ENCODE measurements at places on chromosomes 1 and 21.

GRCh38 chr1:19096036-19096833 is 113.8 kb downstream of the UBR4 start:
- DNase-seq, result peak; percentile 23

DNA sequence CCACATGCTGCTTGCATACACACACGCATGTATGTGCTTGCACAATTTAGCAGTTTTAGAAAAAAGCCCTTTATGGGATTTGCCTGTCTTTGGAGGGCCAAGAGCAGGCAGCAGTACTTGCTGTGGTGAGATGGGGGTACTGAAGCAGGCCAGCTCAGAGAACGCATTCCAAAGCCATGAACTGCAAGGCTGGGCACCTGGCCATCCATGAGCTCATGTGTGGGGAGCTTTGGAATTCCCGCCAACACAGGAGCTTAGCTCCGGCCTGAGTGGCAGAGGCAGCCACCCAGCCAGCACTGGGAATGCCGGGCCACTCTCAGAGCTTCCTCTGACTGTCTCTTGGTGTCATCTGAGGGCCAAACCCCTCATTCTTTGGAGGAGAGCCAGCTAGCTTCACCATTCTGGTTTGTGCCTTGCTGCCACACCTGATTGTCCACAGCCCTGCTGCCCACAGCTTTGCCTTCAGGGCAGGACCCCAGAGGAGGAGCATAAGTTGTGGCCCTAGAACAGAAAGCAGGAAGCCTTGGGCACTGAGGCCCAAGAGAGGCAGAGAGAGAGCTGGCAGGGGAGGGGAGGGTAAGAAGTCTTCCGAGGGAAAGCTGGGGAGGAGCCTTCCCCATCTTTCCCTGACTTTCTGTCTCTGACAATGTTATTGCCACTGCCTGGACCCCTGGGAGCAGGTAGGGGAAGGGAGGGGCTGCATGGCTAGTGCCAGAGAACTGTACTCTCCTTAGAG is 92.1 kb upstream of the POU3F1 start:
- DNase-seq, result no peak

DNA sequence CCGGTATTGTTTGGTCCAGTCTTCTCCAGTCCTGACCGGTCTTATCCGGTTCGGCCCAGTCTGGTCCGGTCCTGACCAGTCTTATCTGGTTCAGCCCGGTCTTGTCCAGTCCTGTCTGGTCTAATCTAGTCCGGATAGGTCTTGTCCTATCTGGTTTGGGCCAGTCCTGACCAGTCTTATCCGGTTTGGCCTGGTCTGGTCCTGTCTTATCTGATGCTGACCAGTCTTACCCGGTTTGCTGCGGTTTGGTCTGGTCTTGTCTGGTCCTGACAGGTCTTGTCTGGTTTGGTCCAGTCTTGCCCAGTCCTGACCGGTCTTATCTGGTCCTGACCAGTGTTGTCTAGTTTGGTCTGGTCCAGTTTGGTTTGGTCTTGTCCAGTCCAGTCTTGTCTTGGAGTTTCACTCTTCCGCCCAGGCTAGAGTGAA is 30.1 kb downstream of the DHX9 start:
- no peak for DNase-seq

GRCh38 chr1:26218906-26219494 is 15.0 kb upstream of the CEP85 start:
- no peak for DNase-seq

DNA sequence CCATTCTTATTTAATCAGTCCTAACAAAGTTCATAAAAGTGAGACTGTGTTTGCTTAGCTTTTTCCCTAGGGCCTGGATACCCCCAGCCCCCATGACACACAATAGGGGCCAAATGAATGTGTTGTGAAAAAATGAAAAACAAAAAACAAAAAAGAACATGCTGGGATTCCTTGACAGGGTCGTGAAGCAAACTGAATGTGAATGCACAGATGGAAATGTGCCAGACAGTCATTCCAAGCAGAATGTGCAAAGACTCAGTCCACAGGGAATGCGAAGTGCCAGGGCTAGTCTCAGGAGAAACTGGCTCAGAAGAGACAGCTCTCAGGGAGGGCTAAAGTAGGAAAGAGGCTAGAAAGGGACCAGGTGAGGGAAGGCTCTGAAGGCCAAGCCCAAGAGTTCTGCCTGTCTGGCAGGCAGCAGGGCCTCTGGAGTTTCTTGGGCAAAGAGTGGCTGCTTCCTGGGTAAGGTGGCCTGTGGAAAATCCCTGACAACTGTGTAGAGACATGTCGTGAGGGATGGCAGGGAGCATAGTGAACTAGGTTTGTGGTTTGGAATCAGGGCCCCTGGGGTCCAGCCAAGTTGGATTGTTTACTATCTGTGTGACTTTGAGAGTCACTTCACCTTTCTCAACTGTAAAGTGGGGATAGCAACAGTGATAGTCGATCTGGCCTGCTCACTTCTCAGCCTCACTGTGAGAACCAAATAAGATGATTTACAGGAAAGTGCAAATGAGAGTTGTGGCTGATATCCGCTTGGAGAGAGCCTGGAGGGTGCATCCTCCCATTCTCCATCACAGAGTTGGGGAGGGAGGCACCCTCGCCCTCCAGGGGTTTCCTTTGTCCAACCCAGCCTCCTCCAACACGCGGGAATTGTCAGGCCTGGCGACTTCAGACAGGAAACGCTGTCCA is 1.2 kb upstream of the ADAM15 start:
- no peak for DNase-seq

GRCh38 chr21:40587736-40588346 is 259.1 kb downstream of the DSCAM start:
- no peak for DNase-seq

- DNase-seq, result no peak
These were observed at the start of gene LAPTM5 for GRCh38 chr1:30757352-30758120. LAPTM5 (minus strand) TSS chr1:30757774; CDS start chr1:30757745, 29 bp downstream.

- DNase-seq, result no peak
These were observed 53.4 kb downstream of the MACO1 start for GRCh38 chr1:25484096-25484495.

DNA sequence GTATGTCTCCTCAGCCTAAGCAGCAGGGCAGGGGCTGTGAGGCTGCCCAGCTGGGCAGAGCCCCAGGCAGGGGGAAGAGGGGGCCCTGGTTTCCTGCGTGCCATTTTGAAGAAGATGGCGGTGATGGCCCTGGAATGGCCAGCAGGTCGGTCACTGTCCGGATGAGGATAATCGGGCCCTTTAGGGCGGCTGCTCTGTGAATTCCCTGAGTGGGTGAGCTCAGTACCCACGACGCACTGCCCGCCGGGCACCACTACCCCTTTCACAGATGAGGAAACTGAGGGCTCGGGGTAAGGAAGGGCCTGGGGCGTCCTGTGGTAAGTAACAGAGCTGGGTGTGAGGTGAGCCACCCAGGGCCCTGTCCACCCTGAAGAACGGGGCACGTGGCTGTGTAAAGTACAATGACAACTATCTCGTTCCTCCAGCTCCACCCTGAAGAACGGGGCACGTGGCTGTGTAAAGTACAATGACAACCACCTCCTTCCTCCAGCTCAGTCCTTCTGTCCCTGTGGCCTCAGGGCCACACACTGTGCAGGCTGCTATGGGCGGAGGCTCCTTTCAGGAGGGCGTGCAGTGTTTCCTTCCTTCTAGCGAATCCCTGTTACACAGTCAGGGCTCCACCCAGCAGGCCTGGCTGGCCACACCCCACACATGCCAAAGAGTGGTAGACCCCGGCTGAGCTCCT is 23.2 kb downstream of the ITGB2 start:
- no peak for DNase-seq

GRCh38 chr1:36503159-36503558 is 20.4 kb upstream of the CSF3R start:
- no peak for DNase-seq

GRCh38 chr1:224528900-224529299 is 87.2 kb upstream of the CNIH3 start:
- no peak for DNase-seq

GRCh38 chr1:157831968-157832626 is 9.5 kb downstream of the CD5L start:
- DNase-seq, result no peak

DNA sequence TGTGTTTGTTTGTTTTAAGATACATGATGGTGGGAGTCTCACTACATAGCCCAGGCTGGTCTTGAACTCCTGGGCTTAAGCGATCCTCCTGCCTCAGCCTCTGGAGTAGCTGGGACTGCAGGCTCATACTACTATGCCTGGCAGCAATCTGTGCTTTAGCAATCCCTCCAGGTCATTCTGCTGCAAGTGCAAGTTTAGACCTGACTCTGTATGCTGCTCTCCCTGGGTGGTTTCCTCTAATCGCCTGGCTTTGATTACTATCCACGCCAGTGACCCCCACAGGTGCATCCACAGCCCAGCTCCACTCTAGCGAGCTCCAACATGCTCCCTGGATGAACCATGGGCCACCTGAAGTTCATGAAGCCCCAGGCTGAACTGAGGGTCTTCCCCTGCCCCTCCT is 15.5 kb upstream of the PABPC4 start:
- DNase-seq, result no peak

DNA sequence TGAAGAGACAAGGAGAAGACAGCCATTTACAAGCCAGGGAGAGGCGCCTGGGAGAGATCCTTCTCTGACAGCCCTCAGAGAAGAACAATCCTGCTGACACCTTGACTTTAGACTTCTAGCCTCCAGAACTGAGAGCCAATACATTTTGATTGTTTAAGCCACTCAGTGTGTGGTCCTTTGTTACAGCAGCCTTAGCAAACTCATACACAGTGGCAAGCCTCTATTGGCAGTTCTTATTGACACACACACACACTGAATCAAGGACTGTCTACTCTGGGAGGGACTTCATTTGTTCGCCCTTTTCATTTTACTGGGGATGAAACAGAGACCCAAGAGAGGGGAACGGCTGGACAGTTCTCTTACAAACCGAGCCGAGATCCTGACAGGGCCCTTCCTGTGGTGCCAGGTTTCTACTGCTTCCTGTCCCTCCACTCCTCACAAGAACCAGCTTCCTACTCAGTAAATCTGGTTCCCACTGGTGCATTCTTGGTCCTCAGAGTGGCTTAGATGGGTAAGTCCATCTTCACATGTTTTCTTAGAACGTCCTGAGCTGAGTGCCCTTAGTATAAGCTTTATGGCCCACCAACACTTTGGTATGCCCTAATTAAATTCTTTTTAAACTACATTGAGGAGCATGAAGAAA is 14.7 kb downstream of the SLAMF1 start:
- DNase-seq, result no peak

DNA sequence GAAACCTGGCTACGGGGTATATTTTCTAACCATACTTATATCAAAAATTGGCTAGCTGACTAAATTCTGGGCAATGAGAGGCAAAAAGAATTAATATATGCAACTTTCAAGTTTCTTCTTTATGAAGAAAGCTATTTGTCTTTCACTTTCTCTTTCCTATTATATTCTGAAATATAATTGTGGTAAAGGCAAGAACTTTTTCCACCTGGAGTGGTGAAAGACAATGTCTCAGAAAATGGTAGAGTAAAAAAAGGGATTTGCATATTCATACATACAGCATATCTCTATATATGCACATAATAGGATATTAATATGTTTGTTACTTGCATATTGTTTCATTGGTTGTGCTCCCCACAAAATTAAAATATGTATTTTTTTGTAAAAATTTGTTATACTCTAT is 793.8 kb downstream of the PLA2G4A start:
- no peak for DNase-seq

DNA sequence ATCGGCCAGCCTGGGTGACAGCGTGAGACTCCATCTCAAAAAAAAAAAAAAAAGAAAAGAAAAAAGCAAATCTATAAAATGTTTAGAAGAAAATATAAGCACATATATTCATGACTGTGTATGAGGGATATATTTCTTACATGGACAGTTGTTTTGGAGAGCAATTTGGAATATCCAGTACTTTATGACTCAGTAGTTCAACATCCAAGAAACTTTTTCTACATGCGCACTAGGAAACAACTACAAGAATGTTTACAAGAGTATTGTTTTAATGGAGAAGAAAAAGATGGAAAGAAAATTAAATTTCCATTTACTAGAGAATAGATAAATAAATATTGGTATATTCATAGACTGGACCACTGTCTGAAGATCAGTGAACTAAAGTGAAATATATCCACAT is 77.5 kb downstream of the MAST2 start:
- no peak for DNase-seq

DNA sequence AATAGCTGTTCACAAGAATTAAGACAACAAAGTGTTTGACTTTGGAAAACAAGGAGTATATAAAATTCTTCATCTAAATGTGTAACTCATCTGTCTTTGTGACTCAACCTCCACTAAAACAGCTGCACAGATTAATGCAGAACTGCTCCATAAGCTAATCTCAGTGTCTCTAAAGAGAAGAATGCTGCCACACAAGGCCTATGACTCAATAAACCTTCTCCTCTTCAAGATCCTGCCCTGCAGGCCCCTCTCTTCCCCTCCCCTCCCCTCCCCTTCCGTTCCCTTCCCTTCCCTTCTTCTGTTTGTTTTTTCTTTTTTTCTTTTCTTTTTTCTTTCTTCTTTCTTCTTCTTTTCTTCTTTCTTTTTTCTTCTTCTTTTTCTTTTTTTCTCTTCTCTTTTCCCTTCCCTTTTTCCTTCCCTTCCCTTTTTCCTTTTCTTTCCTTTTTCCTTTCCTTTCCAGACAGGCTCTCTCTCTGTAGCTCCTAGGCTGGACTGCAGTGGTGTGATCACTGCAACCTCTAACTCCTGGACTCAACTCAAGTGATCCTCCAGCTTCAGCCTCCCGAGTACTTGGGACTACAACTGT is 1052.8 kb downstream of the BRINP3 start:
- no peak for DNase-seq

DNA sequence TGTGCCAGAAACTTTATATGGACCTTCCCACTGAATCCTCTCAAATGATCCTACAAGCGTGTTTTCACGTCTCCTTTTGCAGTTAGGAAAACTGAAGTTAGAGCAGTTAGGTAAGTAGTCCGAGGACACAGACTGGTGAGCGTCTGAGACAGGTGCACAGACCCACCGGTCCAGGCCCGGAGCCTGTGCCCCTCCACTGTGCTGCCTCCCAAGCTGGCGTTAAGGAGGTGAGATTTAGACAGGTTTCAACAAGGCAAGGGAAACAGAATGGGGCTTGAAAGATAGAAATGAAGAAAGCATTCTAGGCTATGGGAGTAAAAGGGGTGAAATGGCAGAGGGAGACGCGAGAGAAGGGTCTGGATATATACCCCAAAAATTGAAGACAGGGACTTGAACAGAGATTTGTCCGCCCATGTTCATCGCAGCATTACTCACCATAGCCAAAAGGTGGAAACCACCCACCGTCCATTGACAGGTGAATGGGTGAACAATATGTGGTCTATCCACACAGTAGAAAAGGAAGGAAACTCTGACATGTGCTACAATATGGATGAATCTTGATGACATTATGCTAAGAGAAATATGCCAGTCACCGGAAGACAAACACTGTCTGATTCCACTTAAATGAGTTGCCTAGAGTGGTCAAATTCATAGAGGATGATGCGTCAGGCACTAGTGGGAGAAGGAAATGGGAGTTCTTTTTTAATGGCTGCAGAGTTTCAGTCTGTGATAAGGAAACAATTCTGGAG is 15.7 kb upstream of the PKP1 start:
- no peak for DNase-seq

GRCh38 chr21:35652196-35652595 is 408.1 kb downstream of the SETD4 start:
- no peak for DNase-seq

DNA sequence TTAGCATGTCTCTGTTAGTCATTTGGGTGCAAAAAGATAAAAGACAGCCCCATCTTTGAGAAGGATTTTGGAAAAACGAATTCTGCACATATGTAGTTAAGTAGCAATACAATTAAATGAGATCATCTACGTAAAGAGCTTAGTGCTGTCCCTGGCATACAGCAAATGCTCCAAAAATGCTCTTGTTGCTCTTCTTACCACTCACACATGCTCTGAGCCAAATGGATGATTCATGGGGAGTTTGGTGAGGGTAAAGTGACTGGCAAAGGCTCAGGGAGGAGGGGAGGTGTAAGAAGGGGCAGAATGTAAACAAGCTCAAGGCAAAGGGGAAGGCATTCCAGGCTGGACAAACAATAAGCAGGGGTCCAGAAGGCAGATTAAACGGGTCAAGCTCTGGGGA is 191.9 kb downstream of the AK5 start:
- no peak for DNase-seq
